ENCODE measurements at places on chromosomes 13 and 19. TPM values are rescaled to one million over a fixed set of nuclear protein-coding genes. Genes with fewer than 3 reads are reported as not detected.

The TEX26 gene
- 0.30 TPM for polyA plus RNA-seq

DNA sequence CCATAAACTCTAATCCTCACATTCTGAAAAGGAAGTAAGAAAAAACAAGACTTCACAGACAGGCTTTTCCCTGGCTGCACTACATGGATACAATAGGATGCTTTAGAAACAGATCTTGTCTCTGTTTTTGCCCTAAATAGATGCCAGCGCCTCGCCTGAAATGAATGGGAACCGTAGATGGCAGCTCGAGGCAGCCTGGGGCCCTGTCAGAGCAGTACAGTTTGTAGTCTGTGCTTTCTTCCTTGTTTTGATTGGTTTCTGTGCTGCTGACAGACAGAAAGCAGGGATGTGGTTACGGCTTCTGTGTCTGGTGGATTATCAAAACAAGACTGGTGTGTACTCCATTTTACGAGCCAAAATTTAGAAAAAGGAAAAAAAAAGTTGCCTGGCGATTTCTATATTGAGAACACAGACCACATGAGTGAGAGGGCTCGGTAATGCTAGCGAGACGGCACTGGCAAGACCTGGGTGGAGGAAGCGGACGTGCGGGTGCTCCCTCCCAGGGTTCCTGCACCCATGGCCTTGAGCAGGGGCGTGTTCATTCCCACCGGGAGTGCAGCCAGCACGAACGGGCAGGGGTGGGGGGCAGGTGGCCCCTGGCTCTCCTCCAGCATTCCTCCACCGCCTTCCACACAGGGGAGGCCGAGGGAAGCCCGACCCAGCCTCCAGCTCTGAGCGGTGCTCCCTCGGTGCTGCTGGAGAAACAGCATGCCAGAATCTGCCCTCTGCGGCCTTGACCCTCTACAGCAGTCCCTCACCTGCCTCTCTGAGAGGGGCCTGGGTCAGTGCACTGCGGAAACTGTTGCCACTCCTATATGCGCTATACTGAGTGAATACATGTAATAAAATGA, 37.6 kb upstream of the C1QTNF9 start:
- peak; percentile 58 for DNase-seq

The PNMA8A gene
- polyA plus RNA-seq, result 54.9 TPM

GRCh38 chr13:36882829-36883390, 37.1 kb downstream of the SMAD9 start:
- no peak for DNase-seq

The SIGLEC14 gene
- 1.4 TPM for polyA plus RNA-seq

GRCh38 chr13:34020388-34020787, 202.4 kb downstream of the RFC3 start:
- no peak for DNase-seq

The ZNF112 gene
- 6.4 TPM for polyA plus RNA-seq

GRCh38 chr19:33702606-33703437, 81.1 kb downstream of the CHST8 start:
- DNase-seq, result no peak

DNA sequence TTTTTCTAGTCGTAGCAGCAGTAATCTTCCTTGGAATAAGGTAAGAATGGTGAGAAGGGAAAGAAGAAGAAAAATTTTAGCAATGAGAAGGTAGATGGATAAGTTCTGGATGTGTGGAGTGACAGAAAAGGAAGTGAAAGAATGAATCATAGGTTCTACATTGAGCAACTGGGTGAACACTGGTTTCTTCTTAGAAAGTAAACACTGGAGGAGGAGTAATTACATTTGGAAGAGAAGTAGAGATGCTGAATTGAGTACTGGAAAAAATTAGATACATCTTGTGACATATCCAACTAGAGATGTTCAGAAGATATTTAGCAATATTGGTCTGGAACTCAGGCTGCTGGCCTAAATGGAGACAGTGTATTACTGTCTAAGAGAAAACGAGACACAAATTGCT, 148.5 kb downstream of the GPC5 start:
- DNase-seq, result no peak
